Naive thymus-derived CD8-positive, alpha-beta T cell (primary cell): ENCODE measurements at places on chromosomes 13 and 19. TPM values are rescaled to one million over a fixed set of nuclear protein-coding genes. Genes with fewer than 3 reads are reported as not detected.

FBXO46 gene
- polyA plus RNA-seq, result 15.2 TPM

SERP2 gene
- 0.34 TPM for polyA plus RNA-seq

TNPO2 gene
- polyA plus RNA-seq, result 3.1 TPM

C3 gene
- not detected for polyA plus RNA-seq

SUCLA2 gene
- polyA plus RNA-seq, result 32.4 TPM

CGB5 gene
- polyA plus RNA-seq, result not detected

DAND5 gene
- polyA plus RNA-seq, result not detected

CILP2 gene
- polyA plus RNA-seq, result 0.64 TPM

ZNF497 gene
- 1.9 TPM for polyA plus RNA-seq

KANK3 gene
- 0.82 TPM for polyA plus RNA-seq
